Activated T-helper 1 cell treated with Interleukin-2 at 50 U/mL for 16 hours (primary cell): ENCODE measurements at places on chromosomes 7 and 10.

DNA sequence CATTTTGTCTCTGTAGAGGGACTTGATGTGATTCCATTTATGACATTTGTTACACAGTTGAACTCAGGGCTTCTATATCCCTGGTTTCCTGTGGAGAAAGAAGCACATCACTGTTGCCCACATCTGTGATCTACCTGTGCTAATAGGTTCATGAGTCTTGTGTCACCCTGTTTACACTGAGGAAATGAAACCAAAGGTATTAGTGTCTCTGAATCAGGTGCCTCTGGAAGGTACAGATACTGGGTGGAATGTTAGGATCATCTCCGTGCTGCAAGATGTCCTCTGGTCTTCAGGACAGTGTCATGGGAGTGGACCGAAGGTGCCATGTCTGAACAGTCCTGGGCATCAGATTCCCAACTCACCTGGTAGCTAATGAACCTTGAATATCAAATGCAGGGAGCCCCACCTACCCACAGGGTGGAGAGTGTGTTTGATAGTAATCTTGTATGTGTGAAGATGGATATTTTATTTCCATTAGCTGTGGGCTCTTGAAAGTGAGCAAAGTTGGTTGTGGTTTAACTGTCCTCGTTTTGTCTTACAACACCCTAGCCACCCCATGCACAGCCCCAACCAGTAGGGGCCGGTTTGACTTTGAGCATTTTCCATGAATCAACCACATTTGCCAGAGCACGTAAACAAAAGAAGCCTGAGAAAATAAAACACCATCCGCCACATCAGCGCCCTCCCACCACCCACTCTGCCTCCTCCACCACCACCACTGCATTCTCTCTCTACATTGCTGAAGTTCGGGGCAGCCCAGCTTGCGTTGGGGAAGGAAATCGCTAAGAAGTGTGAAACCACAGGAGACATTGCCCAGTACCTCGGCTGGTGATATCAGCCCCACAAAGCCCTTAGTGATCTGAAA, 40.7 kb downstream of the TARP start:
- peak; percentile 56 for DNase-seq

DNA sequence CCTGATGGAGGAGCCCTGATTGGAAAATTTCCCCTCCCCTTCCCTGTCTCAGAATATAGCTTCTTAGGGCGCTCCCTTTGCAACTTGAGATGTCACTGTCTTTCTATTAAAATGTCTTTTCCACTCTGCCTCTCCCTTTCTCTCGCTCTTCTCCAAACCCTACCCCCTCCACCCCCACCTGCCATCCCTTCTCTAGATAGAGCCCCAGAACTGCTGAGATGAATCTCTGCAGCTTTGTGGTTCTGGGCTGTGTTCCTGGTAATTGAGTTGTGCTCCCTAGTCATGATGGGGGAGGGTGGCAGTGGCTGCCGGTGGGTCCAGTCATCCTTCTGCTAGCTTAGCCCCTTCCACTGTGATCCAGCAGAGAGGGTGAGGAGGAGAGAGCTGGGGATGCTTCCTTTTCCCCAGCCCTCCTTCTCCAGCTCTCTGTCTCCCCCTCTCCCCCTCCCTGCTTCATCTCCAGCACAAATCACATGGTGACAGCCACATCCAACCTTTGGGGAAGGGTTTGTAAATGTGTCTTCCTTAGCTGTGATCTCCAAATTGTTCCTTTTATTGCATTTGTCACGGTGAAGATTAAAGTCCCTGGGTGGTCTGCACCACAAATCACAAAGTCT, 50.8 kb upstream of the BTRC start:
- DNase-seq: no peak

DNA sequence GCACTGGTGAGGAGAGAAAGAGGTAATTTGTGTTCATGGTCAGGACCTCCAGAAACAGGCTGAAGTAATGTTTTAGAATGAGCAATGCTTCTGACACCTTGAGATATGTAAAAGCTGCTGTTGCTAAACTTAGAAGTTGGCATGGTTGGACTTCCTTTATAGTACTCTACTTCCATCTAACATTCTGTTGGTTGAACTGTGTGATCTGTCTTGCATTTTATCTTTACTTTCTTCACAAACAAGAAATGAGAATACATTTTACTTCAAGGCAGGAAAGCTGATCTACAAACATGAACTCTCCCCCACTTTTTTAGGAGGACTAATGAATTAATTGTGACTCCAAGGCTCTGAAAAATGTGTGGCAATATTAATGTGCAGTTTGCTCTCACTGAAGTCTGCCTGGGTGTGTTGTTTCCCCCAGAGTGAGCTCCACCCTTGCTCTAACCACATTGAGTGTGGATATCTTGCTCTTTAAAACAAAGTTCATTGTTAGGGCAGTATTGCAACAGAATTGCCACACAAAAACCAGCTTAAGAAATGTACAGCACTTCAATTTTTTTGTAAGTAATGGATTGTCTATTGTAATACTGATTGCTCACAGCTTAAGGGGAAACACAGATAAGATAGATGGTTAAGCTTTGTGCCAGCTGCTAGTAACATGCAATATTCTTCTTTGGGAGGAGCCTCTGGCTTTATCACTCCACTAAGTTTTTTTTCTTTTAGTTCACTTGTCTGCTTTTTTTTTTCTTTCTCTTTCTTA, 69.0 kb downstream of the ADD3 start:
- DNase-seq: no peak

DNA sequence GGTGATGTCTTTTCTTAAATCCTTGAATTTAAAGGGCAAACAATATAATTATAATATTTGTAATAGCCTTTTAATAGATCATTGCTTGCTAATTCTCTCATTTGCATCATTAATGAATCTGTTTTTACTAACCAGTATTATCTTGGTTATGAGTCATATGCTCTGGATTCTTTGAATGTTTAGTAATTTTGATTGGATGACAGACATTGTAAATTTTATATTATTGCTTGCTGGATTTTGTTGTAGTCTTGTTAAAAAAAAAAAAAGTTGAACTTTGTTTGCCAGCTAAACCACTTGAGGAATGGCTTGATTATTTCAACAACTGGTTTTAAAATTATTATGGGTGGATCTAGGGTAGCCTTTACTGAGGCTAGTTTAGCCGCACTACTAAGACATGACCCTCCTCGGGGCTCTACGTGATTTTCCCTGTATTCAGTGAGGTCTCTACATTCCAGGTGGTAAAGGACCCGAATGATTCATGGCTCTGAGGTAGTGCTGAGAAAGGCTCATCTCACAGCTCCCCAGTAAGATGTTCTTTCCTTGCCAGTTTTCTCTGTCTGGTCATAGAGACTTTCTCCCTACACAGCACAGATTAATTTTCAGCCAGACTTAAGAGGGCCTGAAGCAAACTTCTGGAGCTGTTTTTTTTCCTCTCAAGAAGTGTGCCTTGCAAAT, 8.5 kb downstream of the C10orf90 start:
- no peak for DNase-seq

- DNase-seq: no peak
These were observed 2.2 kb upstream of the TSPAN12 start for GRCh38 chr7:120860156-120860555.

- no peak for DNase-seq
These were observed 251.7 kb upstream of the PITRM1 start for GRCh38 chr10:3424111-3424851.

GRCh38 chr7:142355328-142355727, 97.5 kb upstream of the PRSS58 start:
- DNase-seq: no peak

GRCh38 chr10:7458556-7458955, 47.7 kb upstream of the SFMBT2 start:
- no peak for DNase-seq

GRCh38 chr7:17139081-17139480, 159.4 kb upstream of the AHR start:
- no peak for DNase-seq

- no peak for DNase-seq
These were observed 49.9 kb upstream of the CD36 start for GRCh38 chr7:80588591-80588990.

DNA sequence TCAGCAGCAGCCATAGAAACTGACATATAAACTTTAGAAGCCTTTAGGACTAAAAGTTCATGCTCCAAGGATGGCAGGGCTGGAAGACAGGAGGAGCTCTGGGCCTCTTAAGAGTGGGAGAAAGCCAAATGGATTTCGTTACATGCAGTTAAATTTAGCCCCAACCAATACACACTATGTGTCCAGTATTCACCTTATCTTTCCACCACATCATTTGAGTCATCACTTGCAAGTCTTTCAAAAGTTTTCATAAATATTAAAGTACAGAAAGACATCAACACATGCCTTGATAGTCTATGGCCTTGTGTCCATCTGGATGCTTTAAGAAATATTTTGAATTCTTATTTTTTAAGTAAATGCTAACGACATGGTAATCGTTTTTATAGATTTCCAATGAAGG, 392.4 kb upstream of the LRRN3 start:
- no peak for DNase-seq

- no peak for DNase-seq
These were observed 47.8 kb upstream of the ELN start for GRCh38 chr7:73980206-73980605.

- no peak for DNase-seq
These were observed 16.2 kb downstream of the TSPAN14 start for GRCh38 chr10:80470266-80470665.

- no peak for DNase-seq
These were observed 51.5 kb upstream of the SHH start for GRCh38 chr7:155863721-155864151.

- DNase-seq: no peak
These were observed 523.2 kb upstream of the SORCS1 start for GRCh38 chr10:107687701-107688100.

DNA sequence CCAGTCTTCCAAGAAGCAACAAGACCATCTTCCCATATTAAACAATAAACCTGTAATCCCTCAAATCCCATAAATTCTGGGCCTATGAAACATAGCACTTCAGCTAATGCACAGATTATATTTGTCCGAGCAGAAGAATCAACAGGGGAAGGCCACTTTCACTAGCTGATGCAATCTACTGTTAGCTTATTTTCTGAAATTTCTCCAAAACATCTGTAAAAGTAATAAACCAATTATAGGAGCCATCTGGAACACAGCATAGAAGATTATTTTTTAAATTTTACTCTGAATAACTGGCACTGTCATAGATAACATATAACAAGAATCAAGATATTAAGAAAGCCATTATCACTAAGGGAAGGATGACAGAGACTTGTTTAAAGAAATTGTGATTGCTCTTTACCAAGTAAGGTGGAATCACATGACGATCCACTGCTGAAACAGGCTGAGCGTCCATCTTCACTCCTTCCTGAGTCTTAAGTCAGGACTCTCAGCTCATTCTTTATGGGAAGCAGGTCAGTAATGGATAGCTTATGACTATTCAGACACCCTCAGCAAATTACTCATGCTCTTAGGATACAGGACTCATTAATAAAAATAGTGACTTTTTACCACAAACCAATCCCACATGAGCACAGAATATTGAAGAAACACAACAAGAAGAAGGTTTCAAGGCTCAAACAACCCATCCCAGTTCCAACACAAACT, 719.5 kb downstream of the XPNPEP1 start:
- DNase-seq: no peak

- no peak for DNase-seq
These were observed 535.9 kb upstream of the POT1 start for GRCh38 chr7:125465527-125465926.

- no peak for DNase-seq
These were observed 160.3 kb downstream of the PTEN start for GRCh38 chr10:88023676-88024075.

- DNase-seq: no peak
These were observed 87.9 kb downstream of the STRA8 start for GRCh38 chr7:135321556-135321955.

DNA sequence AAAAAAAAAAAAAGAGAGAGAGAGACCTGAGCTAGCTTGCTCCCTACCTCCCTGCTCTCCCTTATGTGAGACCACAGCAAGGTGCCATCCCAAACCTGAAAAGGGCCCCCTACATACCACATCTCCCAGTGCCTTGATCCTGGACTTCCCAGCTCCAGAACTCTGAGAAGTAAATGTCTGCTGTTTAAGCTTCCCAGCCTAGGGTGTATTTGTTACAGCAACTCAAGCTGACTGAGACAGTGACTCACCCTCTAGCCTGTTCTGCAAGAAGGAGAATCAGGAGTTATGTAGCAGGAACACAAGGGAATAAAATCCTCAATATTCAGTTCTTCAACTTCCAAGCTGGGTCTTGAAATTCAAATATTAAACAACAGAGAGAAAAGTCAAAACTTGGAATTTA, 52.1 kb upstream of the TMEM72 start:
- no peak for DNase-seq

- no peak for DNase-seq
These were observed 74.2 kb upstream of the PLXNA4 start for GRCh38 chr7:132650498-132650897.

DNA sequence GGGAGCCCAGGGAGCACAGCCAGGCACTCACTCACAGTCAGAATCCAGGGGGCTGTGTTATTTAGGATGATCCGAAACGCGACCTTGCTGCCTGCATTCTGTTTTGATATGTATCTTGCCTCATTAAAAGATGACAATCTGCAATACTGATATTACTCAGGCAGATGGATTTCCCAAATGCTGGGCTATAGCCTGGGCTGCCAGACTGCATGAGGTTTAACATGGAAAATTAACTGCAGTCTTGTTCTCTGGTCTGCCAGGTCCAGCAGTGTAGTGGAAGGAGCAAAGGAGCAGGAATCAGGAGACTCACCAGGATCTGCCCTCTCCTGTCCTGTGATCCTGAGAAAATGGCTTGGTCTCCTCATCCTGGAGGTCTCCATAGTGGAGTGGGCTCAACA, 258.1 kb downstream of the PAXIP1 start:
- DNase-seq: no peak
